ENCODE measurements at places on chromosomes 13 and 19.

- peak; percentile 68 for DNase-seq
Measured at GRCh38 chr19:6464070-6464873, at the start of gene CRB3. CRB3 (plus strand) TSS chr19:6464271; CDS start chr19:6464702, 431 bp downstream.

DNA sequence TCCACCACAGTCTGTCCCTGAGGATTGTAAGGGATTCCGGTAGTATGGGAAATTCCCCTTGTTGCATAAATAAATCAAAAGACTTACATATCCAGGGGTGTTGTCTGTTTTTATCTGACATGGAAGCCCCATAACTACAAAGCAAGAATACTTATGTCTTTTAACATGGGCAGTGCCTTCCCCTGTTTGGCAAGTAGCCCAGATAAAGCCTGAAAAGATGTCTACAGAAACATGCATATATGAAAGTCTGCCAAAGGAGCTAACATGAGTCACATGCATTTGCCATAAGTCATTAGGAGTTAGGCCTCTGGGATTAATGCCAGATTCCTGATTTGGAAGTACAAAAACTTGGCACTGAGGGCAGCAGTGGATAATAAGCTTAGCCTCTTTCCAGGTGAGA is 62.1 kb downstream of the ZNF737 start:
- DNase-seq = no peak

DNA sequence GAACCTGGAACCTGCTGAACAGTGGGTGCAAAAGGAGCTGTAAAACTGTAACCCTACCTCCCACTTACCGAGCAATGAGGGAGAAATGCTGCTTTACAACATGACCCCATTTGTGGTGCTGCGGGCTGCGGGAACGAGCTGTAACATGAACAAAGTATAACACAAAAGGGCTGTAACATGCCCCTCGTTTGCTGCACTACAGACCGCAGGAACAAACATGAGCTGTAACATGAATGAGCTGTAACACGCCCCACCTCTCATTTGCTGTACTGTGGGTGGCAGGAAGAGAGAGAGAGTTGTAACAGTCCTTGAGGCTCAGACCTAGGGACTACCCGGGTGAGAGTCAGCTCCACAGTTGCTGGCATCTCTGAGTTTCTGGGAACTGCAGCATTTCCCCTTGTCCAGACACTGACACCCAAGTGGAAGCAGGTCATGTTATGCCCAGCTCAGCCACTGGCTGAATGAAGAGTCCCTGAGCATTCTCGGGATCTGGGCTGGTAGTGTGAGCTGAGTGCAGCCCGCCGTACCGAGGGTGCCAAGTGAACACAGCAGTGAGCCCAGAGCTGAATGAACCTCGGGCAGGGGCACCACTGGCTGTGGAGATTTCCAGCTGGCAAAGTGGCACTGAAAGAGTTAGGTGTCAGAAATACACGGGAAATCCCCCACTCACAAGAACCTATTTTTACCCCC is 1385.3 kb upstream of the SPRY2 start:
- no peak for DNase-seq

GRCh38 chr13:52830946-52831345 is 17.5 kb downstream of the PCDH8 start:
- no peak for DNase-seq

DNA sequence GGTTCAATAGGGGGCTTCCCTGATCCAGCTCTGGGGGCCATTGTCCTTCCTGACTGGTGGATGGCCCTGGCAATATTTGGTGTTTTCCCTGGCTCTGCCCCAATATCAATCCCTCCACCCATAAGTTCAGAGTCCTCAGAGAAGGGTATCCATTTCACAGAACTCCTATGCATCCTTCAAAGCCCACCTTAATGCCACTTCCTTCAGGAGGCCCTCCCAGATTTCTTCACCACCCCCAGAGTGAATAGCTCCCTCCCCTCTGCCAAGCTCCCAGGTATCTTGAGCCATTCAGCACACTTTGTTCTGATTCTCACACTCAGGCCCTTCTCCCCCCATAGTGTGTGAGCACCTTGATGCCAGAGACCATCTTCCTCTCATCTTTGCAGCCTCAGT is 5.8 kb downstream of the PPP1R14A start:
- DNase-seq = no peak

DNA sequence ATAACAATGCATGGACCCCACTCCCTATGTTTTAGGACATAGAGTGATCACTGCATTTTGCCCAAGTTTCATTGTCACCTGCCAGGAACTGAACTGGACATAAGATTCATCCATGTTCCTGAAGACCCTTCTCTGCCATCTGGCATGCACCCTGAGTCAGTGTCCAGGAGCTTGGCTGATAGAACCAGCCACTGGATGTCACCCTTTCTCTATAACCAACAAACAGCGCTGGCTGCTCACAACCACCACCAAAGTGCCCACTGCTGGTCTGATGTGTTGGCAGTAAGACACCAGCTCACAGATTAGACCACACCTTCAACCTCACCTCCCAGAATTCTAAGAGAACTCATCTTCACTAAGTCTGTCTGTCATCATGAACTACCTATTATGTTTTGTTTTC is 333.4 kb downstream of the ITGBL1 start:
- no peak for DNase-seq

- no peak for DNase-seq
Measured at GRCh38 chr13:98786023-98786422, 33.6 kb upstream of the SLC15A1 start.

DNA sequence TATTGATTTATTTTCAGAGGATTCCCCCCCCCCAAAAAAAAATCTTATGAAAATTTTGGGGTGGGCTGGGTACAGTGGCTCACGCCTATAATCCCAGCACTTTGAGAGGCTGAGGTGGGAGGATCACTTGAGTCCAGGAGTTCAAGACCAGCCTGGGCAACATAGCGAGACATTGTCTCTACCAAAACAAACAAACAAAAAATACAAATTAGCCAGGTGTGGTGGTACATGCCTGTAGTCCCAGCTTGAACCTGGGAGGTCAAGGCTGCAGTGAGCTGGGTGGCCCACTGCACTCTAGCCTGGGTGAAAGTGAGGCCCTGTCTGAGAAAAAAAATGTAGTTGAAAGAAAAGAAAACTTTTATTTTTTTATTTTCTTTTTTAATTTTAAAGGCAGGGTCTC is 17.9 kb downstream of the NECTIN2 start:
- no peak for DNase-seq

DNA sequence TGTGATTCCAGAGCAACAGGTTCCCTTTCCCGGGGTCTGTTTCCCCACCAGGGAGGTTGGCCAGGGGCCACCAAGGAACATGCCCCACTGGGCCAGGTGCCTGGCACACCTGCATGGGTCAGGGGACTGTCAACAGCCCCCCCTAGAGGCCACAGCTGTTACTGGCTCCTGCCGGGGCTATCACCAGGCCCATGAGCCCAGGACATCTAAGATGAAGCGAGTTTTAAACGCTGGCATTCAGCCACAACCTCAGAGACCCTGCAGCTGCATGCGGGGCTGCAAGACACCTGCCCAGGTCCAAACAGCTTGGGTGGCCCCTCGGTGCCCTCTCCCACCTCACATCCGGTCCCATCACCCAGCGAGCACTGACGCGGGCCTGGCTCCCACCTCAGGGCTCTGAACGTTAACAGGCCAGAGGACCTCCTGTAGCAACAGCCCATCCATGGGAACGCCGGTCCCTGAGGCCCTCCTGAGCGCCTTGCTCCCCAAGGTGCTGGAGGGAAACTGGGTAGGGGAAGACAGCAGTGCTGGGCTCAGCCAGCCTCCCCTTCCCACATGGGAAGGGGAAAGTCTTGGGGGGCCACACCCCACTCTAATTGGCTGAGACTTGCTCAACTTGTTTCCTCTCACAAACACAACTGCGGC is 12.0 kb downstream of the KHSRP start:
- peak; percentile 61 for DNase-seq

GRCh38 chr13:99496184-99497142 is 4.8 kb upstream of the TM9SF2 start:
- peak; percentile 80 for DNase-seq

DNA sequence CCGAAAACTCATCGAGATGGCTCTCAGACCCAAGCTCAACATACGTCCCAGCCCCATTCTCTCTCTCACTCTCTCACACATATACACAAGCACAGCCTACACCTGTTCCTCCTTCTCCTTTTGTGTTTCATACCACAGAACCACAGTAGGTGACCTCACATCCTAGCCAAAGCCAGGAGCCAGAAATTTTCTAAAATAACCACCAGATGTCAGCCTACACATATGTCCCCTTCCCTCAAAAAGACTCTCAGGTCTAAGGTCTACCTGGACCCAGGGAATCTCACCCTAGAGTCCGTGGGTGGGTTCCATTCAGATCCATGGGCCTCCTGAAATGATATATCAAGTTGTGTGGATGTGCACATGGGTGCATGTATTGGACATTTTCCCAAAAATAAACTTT is 104.2 kb upstream of the IPO5 start:
- DNase-seq = no peak

- DNase-seq = no peak
Measured at GRCh38 chr13:94170145-94170571, 309.3 kb downstream of the DCT start.

DNA sequence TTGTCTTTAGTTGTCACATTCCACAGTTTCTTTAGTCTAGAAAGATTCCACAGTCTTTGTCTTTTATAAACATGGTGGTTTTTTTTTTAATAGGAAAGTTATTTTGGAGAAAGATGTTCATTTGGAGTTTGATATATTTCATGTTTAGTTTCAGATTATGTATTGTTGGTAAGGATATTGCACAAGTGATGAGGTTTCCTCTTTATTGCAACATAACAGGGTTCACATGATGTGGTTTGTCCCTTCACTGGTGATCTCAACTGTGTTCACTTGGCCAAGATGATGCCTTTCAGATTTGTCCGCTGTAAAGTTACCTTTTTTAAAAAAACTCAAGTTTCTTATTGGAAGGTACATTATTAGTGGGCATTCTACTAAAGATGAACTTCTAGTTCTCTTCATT is 3.2 kb downstream of the ZNF230 start:
- DNase-seq = no peak

- DNase-seq = peak; percentile 11
Measured at GRCh38 chr19:43525836-43526771, 897 bp downstream of the ETHE1 start.

DNA sequence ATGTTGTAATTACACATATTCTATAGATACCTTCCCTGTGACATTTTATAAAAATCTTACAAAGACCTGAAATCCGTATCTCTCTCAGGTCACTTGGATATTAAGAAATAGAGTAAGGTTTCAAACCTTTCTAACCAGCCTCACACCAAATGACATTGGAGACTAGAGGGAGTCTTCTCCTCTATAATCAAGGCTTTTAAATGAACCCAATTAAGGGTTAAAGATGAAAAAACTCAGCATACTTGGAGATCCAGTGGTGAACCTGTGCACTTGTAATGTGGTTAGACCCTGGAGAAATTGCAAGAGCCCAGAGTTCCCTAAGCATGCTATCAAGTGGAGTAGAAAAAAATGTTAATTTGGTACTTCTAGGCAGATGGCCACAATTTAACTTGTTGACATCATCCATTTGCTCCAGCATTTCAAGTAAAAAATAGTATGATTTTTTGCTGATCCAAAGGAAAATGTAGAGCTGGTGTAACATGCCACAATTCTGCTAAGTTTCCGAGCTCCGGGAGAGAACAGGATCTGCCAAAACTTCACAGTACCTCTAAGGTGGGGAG is 554.1 kb upstream of the MIR17HG start:
- no peak for DNase-seq

- peak; percentile 39 for DNase-seq
Measured at GRCh38 chr19:15154002-15154612, 46.7 kb downstream of the NOTCH3 start.

GRCh38 chr19:45404557-45405434 is at the start of gene PPP1R13L:
PPP1R13L (minus strand) TSS chr19:45405069; CDS start chr19:45398318, 6,751 bp downstream.
- peak; percentile 42 for DNase-seq

DNA sequence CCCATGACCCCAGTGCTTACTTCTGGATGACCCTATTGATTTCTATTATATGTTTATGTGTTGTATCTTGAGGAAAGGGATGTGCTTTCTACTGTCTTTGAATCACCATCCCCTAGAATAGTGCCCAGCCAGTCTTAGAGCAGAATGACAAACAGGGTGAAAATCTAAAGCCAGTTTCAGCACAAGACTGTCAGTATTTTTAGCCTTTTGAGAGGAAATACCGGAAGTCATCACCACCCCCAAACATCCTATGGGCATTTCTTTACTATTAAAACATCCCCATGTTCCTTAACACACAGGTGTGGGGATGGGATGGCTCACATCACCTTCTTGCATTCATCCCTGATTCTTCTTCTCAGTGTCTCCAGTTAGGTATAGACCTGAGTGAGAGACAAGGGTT is 52.1 kb upstream of the UBE2L5 start:
- DNase-seq = no peak

GRCh38 chr13:72132075-72132474 is 265.1 kb upstream of the DACH1 start:
- no peak for DNase-seq

DNA sequence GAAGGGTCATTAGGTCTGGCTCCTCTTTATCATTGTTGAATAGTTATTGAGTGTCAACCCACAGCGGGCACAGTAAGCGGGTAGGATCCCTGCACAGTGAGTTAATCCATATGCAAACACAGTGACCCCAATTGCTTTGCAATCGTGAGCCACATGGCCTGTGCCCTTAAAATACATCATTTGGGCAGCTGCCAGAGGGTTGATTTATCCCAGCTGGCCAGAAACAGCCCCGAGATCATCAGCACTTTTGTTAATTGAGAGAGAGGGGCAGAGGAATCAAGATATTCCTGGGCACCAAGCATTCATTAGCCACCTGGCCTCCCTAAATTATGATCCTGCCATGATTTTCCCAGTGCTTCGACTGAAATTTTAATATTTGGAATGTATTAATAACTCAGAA is 9.8 kb upstream of the CNMD start:
- DNase-seq = no peak

DNA sequence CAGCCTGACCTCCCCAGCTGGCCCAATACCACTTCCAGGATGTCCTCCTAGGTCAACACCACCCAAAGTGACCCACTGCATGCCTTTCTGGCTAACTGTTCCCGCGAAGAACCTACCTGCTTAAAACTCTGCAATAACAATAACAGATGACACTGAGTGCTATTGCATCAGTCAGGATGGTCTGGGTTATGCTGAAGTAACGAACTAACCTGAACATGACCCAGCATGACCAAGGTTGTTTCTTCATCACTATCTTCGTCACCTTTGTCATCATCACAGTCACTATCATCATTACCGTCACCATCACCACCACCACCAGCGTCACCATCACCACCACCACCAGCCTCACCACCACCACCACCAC is 10.6 kb upstream of the FXYD3 start:
- no peak for DNase-seq

GRCh38 chr13:34371645-34372395 is 553.9 kb downstream of the RFC3 start:
- no peak for DNase-seq

DNA sequence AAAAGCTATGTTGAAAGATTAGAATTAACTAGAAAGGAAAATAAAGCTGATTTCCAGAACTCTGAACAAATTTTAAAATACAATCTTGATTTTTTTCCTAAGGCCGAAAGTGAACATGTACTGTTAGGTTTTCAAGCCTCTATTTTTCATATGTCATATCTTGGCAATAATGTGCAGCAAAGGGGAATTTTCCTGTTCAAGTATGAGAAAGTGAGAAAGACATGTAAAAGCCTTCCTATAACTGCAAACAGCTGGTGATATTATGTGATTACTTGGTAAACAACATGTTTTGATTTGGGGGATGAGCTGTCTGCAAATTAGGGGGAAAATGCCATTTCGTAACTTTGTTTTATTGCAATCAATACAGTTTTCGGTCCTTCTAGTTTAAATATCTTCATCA is 4.0 kb upstream of the KLF12 start:
- DNase-seq = no peak
